ENCODE measurements at places on chromosomes 13 and 19.
A peak's percentile ranks its signal among the peaks of the same experiment; 100 is the strongest.

GRCh38 chr13:60957816-60958215 is 457.8 kb downstream of the PCDH20 start:
- DNase-seq = no peak

DNA sequence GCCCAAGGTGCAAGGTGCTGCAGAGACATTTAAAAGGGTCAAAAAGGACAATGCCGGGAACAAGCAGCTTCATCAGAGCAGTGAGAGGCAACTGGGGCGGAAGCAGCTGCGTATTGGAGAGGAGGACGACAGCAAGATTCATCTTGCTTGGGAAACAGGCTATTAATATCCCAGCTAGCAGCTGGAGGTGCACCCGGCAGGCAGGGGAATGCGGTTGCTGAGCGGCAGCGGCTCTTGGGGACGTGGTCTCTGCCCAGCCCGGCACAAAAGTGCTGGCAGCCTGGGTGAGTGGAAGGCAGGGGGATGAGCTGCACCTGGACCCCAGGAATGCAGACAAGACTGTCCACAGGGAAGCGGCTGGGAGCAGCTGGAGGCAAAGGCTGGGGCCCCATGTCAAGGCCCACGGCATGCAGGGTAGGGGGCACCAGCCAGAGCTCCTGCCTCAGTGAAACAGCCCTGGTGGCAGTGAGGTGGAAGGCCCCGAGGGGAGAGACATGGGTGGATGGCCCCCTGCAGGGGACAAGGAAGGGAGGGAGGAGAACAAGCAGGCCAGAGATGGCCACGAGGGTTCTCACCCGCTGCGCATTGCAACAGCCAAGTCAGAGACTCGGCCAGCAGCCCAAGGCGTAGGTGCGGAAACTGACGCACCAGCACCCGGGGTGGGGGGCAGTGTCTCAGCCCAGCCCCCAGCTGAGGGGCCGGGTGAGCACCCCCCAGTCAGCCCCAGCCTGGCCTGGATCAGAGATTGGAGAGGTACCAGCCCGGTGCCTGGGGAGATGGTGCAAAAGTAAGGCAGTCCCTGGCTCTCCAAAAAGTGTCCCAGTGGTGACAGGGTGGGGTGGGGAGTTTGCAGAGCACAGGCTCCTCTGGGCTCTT is 34.4 kb downstream of the PEPD start:
- no peak for DNase-seq

GRCh38 chr19:46849610-46850009 is 1.0 kb downstream of the AP2S1 start:
- DNase-seq = no peak

- no peak for DNase-seq
These were observed 213.7 kb downstream of the SLITRK5 start for GRCh38 chr13:87884884-87885283.

DNA sequence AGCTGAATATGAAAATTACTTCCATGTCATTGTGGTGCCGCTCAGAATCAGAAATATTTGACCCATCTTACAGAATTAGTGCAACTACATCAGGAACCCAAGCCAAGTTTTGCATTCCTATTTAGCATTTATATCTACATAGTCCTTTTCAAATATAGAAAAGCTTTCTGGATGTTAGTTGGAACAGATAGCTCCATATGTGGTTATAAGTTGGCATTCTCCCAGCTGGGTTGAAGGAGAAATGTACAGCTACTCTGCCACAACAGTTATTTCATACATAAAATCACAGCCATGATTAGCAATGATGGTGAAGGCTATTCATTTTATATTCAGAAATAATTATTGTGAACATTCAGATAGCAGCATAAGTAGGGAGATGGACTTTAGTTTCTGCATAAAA is 28.2 kb downstream of the HPN start:
- no peak for DNase-seq

- peak; percentile 21 for DNase-seq
These were observed 17.2 kb downstream of the CRTC1 start for GRCh38 chr19:18700501-18701249.

DNA sequence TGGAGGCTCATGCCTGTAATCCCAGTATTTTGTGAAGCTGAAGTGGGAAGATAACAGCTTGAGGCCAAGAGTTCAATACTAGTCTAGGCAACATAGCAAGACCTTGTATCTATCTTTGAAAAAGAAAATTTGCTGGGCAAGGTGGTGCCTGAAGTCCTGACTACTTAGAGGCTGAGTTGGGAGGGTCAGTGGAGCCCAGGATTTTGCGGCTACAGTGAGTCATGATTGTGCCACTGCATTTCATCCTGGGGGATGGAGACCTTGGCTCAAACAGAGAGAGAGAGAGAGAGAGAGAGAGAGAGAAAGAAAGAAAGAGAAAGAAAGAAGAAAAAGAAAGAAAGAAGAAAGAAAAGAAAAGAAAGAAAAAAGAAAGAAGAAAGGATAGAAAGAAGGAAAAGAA is 1872.3 kb upstream of the PCDH20 start:
- no peak for DNase-seq

DNA sequence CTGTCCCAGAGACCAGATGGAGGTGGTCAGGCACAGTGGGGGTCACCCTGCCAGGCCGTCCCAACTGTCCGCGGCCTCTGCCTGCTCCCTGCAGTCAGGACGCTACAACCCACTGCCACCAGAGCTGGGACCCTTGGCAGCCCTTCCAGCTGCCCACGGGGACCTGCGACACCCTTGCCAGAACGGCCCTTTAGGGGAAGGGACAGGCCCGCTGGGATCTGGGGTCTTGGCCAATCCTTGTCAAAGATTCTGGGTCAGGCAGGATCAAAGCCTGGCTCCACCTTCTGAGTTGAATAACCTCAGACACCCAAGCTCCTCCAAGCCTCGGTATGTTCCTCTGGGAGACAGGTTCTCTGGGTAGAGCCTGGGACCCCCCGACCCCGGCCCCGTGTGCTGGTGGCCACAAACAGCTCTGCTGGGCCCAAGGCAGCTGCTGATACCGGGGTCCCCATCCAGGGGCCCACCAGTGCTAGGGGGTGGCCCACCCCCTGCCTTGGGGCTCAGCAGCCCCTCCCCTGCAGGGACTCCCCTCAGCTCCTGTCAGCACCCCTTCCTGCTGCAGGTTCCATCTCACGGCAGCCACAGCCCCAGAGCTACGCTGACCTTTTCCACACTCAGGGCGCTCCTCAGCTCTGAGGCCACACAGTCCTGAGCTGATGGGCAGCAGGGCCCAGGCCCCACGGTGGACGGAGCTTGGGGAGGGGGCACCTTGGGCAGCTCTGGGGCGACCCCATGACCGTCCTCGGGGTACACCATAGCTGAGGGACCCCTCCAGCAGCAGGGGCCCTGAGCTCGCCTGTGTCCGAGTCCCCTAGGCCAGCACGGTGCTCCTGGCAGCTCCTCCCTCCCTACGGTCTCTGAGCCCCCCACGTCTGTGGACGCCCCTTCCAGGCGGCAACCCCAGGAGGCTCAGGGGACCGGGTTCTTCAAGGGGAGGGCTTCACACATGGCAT is 18.4 kb downstream of the SBNO2 start:
- DNase-seq = no peak

GRCh38 chr13:62964522-62964921 is 1548.9 kb upstream of the PCDH20 start:
- no peak for DNase-seq

- peak; percentile 25 for DNase-seq
These were observed 11.1 kb downstream of the POU2F2 start for GRCh38 chr19:42121036-42121621.

DNA sequence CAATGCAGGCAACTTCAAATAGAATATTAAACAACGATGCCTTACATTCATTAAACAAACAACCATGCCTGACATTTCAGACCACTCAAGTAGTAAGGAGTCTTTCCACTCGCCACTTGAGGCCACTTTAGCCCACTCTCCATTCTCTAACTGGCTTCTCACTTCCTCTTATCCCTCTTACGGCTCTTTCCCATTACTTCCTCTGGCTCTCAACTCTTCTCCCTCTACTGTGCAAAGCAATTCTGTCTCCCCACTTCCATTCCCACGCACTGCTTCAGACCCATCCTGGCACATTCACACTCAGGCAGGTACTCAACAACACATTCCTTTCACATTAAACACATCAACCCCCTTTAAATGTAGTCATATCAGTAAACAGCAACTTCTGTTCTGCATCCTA is 229.8 kb upstream of the IPO5 start:
- peak; percentile 14 for DNase-seq

- DNase-seq = no peak
These were observed 7.8 kb downstream of the CYP4F11 start for GRCh38 chr19:15926484-15926883.

- DNase-seq = no peak
These were observed 48.7 kb upstream of the GPR183 start for GRCh38 chr13:99356012-99356261.

GRCh38 chr19:51702103-51702824 is 9.1 kb downstream of the SPACA6 start:
- no peak for DNase-seq

DNA sequence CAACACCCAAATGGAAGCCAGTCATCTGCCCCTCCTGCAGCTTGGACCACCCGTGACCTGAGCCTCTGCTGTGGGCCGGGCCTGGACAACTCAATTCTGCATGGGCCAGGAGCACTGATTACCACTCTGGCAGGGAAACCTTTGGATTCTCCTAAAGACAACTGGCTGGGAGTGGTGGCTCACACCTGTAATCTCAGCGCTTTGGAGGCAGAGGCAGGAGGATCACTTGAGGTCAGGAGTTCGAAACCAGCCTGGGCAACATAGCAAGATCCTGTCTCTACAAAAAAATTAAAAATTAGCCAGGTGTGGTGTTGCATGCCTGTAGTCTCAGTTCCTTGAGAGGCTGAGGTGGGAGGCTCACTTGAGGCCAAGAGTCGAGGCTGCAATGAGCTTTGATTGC is 6.5 kb downstream of the EPS15L1 start:
- no peak for DNase-seq

- peak; percentile 45 for DNase-seq
These were observed 20.1 kb downstream of the C19orf12 start for GRCh38 chr19:29694669-29695627.

- DNase-seq = no peak
These were observed 1131.7 kb downstream of the SLITRK5 start for GRCh38 chr13:88802886-88803285.

GRCh38 chr19:47723581-47723940 is 10.3 kb downstream of the EHD2 start:
- peak; percentile 50 for DNase-seq

DNA sequence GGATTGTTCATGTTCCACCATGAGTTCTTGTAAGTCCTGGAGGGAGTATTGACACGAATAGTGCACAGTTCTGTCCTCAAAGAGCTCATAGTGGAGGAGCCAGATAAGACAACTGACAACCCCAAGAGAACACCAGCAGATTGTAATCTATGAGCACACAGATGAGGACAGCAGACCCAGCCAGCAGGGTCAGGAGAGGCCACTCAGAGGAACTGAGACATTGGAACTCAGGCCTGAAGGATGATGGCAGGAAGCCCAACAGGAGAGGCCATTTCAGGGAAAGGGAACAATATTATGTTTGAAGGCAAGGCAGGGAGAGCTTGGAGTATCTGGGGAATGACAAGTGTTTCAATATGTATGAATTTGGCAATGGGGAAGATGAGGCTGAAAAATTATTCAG is 63.7 kb upstream of the IPO5 start:
- DNase-seq = no peak
